ENCODE measurements at places on chromosomes 6 and 20.

DNA sequence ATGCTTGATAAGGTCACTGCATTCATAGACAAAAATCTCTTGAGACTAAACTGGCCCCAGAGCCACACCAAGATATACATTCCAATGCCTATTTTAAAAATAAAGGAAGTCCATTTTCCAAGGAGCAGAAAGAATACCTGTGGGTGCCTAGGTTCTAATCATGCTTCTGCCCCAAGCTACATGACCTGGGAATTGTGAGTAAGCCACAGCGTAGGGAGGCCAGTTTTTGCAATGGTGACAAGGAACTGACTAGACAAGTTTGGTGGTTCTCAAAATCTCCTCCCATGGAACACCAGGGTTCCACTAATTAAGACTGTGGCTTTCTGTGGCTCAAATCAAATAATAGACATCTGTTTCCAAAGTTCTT lies 83.3 kb downstream of the GMDS start:
- no peak for DNase-seq

GRCh38 chr6:113451049-113451448 lies 406.1 kb upstream of the MARCKS start:
- DNase-seq: no peak

- no peak for DNase-seq
Observed at GRCh38 chr20:44271915-44272663, 25.0 kb downstream of the GDAP1L1 start.

GRCh38 chr6:11538052-11538818 lies 686 bp downstream of the TMEM170B start:
- peak; percentile 29 for DNase-seq

DNA sequence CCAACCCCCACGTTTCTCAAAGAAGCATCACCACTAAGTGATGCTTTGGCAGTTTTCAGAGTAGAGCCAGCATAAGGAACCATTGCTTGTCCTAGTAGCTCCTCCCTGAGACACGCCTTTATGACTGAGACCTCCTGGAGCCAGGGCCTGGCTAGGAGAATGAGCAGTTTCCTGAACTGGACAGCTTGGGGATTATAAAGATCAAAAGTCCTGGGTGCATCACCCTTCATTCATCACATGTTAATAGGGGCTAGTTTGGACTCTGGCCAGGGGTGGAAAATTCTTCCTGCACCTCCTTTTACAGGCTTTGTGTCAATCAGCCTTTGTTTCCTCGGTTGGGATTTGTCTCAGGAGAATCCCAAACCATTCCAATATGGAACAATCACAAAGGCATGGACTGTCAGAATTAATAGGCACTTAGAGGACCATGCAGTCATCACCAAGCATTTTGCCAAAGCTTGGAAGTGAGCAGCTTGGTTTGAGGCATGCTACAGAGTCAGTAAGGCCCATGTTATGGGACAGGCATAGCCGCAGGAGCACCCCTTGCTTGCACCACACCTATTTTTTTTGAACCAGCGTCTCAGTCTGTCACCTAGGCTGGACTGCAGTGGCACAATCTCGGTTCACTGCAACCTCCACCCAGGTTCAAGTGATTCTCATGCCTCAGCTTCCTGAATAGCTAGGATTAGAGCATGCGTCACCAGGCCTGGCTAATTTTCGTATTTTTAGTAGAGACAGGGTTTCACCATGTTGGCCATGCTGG lies 64.9 kb upstream of the TGM3 start:
- no peak for DNase-seq

DNA sequence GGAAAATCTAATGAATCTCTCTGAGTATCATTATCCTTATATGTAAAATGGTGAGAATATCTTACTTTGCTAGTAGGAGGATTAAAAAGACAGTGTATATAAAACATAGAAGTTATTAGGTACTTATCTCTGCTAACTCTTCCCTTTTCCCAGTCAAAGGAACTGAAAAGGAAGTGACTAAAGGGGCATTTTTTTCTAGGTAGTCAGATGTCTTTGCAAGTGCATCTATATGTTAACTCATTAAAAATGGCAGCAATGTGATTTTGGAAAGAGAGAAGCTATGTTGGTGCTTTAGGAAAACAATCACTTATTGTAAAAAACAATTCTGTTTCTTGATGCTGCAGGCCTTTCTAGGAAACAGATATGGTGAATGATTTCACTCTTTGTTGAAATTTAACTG lies 180.9 kb downstream of the SAMD5 start:
- no peak for DNase-seq

DNA sequence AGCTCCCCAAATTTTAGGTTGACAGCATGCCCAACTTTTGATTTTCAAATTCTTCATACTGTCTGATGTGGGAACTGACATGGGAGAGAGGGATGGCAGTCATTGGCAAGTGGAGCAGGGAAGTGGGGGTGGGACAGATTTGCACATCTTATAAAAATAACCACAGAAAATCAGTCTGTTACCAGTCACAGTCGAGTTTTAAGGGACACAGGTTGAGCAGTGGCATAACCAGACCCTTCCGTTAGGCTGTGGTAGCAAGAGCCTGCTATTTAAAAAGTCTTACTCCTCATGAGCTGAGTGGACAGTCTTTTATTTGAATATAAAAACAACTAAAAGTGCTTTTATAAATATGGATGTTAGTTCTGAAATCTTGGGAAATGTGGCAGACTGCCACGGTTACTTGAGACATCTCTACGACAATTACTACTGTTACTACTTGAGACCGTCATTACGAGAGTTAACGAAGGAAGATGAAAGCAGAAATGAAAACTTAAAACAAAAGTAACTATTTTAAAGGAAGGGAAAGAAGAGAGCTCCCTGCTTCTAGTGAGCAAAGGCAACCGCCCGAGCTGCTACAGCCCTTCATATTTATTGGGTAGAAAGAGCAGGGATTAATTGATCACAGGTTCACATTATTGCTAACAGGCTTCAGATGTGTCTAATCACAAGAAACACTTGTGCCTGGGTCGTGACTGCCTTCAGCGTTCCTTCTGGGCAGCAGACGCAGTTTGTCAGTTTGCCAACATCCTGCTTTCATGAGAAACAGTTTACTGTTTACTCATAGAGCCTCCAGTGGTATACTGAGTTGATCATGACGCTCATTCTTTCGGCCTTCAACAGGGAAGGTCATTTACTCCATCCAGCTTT lies 71.3 kb downstream of the EFHC1 start:
- DNase-seq: no peak

- no peak for DNase-seq
Observed at GRCh38 chr20:37781626-37782025, 87.8 kb downstream of the CTNNBL1 start.

DNA sequence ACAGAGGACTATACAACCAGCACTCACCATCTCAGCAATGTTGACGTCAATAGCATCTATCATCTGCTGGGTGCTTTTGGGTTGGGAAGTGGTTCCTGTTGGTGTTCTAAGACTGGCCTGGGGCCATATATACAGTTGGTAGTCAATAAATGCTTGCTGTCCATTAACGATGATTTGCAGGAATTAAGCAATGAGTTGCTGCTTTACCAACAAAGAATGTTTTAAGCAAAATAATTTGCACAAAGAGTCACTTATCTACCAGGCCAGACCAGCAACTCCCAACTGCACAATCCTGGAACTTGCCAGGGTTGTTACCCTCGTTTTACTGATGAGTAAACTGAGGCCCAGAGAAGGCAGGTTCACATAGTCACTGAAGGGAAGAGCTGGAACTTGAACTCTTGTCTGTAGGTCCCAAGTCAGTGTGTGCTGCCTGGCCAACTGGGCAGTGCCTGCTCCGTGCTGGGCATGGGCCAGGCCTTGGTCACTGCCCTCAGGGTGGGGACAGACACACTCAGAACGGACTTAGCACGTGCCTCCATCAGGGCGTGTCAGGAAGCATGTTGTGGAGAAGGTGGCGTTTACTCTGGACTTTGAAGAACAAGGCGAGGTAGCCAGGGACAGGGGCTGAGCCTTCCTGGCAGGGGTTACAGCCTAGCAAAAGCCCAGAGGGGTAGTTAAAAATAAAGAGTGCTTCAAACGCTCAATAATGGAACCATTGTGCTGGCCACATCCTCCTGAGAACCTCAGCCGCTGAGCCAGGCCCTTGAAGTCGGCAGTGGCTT lies 2.5 kb upstream of the SRC start:
- DNase-seq: no peak

GRCh38 chr6:106084106-106084988 lies 1.8 kb upstream of the PRDM1 start:
- DNase-seq: no peak

Measured in activated naive CD8-positive, alpha-beta T cell treated with anti-CD3 and anti-CD28 coated beads, Interleukin-2, amount 50 U/mL, for 24 hours (primary cell).